Fibroblast of skin of right quadriceps (primary cell): ENCODE measurements at places on chromosomes 4 and X.
A peak's percentile ranks its signal among the peaks of the same experiment; 100 is the strongest.

DNA sequence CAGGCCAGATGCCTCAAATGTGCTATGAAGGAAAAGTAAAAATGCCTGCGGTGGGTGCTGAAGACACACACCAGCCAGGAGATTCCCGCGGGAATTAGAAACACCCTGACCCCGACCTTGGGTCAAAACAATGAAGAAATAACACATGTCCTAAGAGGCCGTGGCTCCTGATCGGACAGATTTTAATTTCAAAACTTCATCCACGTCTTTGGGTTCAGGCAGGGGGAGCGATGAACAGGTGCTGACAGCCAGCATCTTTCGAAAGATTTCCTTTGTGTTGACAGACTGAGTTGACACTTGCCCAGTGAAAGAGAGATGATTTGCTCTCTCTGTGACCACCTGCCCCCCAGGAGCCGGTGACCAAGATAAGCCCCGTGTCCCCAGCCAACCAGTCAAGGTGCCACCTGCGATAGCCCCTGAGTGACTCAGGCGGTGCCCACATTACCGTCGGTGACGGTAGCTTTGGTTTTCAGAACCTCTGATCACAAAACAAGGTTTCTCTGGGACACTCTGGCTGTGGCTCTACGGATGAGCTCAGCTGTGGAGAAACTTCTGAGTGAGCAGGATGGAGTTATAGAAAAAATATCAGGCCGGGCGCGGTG lies 11.0 kb upstream of the IL3RA start:
- no peak for DNase-seq

- peak; percentile 35 for DNase-seq
Observed at GRCh38 chr4:169014586-169014985, 4.5 kb upstream of the CBR4 start.

- DNase-seq, result no peak
Observed at GRCh38 chr4:26751838-26752237, 108.8 kb upstream of the STIM2 start.

DNA sequence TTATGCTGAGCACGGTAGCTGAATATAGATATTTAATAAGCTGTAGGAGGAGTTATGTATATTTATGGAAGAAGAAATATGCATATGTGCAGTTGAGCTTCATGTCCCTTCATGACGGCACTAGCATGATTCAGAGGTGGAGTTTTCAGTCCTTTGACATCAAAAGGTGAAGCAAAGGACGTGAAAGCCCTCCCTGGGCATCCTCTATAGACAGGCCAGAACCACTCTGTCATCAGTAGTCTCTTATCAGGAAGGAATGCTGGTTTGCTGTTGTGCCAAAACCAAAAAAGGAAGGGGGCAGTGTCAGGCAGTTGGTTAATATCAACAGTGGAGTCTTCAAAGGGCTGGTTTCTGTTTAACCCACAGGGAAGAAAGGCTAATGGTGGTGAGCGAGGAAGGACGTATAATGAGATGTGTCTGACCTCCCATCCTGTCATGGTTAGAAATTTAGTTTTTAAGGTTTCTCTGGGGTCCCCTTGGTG lies 23.5 kb upstream of the IL2 start:
- DNase-seq, result peak; percentile 20

- DNase-seq, result no peak
Observed at GRCh38 chr4:74904509-74905065, 28.3 kb upstream of the PARM1 start.

- no peak for DNase-seq
Observed at GRCh38 chr4:139525414-139525813, 30.6 kb downstream of the SETD7 start.

- DNase-seq, result no peak
Observed at GRCh38 chr4:38287101-38287851, 327.1 kb downstream of the PTTG2 start.

DNA sequence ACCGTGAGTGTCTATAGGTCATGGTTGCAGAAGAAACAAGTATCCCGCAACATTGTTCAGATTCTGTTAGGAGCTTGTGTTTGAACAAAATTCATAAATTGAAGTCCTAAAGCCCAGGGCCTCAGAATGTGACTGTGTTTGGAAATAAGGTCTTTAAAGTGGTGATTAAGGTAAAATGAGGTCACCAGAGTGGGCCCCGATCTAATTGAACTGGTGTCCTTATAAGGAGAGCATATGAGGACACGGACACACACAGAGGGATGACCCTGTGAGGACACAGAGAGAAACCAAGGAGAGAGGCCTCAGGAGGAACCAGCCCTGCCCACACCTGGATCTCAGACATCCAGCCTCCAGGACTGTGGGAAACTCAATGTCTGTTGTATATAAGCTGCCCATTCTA lies 76.9 kb downstream of the DHRSX start:
- DNase-seq, result no peak

DNA sequence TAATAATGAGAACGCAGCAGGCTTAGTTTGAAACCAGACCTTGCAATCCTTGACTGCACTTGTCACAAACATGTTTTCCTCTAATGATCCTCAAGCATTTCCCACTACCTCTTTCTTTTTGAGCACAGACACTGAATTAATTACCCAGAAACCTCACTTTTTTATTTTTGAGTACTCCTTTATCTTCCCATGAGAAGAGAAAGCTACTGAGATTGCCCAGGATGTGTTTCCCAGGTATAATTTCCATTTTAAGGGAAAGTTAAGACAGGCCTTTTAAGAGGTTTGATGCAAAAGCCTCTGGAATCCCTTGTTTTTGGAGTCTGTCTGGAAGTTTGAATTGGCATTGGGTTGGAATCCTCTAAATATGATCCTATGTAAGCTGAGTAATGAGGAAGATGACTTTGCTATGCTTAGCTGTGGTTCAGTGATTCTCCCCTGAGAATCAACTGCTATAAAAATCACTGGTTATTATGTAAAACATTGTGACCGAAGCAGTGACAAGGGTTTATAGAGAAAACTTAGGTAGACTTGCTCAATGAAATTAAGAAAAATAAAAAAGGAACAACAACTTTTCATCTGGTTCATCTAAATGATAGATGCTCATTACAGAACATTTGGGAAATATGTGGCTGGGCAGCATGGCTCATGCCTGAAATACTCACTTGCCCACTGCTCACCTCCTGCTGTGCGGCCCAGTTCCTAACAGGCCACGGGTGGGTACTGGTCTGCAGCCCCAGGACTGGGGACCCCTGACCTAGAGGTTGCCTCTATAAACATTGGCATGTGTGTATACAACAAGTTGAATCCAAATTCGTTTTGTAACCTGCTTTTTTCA lies 10.8 kb upstream of the RHOH start:
- DNase-seq, result peak; percentile 62

- DNase-seq, result no peak
Observed at GRCh38 chrX:136318895-136319597, 18.3 kb downstream of the ADGRG4 start.

DNA sequence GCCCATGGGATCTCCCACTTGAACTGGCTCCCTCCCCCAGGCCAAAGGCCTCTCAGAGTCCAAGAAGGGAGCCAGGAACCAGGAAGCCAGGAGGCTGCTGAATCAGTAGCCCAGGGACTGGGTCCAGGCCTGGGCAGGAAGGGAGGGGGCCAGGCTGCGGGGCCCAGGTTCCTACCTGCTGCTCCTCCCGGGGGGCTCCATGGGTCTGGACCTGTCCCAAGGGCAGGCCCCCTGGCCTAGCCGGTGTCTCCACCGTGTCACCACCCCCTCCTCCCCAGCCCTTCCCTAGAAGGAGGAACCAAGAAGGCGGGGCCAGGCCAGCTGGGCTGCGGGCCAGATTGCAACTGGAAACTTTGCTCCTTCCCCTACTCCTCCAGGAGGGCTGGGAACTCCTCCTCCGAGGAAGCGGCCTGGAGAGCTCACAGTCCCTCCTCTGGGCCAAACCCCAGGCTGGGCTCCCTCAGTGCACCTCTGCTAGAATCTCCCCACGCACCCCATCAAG lies at the start of gene IQSEC2:
Gene IQSEC2, minus strand, starts transcription at position 264 of the 502 bp plus-strand sequence.
- peak; percentile 79 for DNase-seq

DNA sequence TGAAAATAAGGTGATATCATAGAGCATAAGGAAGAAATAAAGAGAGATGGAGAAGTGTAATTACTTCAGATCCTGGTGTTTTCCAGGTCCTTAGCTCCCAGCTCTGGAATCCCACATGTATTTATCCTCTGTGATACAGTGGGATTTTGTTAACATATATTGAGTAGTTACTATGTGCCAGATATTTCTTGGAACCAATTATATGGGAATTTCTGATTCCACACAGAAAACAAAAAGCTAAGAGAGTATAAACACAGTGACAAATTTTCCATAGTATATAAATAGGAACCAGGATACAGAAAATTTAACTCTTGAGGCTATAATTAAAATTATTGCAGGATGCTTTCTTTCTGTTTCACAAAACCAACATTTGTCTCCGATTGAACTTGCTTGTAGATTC lies 1067.5 kb downstream of the PCDH7 start:
- DNase-seq, result no peak

- no peak for DNase-seq
Observed at GRCh38 chrX:96843566-96843965, 40.1 kb upstream of the RPA4 start.

DNA sequence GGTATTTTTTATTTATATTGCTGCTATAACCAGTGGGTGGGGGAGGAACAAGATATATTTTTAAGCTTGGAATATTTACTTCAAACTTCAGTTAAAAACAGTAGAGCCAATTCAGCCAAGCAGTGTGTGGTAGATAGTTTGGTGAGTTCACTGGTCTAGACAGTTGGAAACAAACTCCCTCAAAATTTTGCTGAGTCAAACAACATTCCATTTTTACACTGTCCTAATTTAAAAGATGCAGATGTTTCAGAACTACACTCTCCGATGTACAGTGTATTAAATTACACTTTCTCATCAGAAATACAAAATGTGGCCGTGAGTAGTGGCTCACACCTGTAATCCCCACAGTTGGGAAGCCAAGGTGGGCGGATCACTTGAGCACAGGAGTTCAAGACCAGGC lies 23.3 kb downstream of the PRKX start:
- no peak for DNase-seq

DNA sequence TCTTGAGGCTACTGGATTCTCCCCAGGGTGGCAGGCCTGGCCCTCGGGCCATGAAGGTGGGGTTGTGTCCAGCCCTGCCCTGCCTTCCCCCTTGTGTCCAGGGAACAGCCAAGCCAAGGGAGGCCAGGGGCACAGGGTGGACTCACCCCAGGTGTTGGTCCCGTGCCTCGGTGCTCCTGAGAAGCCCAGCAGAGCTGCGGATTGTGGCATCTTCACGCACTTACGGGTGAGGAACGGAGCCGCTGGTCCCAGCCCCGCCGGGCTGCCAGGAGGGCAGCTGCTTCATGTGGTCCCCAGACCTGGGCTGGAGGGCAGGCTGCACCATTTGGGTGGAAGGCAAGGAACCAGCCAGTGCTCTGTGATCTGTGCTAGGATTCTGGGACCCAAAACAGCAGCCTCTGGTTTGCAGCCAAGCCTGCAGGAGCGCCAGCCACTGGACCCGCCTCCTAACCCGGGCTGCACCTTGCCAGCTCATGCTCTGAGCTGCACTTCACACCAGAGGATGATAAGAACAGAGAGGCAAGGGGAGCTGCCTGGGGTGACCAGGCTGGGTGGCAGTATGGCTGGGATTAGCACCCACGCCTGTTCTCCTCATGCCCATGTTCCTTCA lies 36.1 kb upstream of the HMX1 start:
- DNase-seq, result no peak

GRCh38 chrX:109774706-109775105 lies 41.6 kb upstream of the ACSL4 start:
- DNase-seq, result peak; percentile 74

DNA sequence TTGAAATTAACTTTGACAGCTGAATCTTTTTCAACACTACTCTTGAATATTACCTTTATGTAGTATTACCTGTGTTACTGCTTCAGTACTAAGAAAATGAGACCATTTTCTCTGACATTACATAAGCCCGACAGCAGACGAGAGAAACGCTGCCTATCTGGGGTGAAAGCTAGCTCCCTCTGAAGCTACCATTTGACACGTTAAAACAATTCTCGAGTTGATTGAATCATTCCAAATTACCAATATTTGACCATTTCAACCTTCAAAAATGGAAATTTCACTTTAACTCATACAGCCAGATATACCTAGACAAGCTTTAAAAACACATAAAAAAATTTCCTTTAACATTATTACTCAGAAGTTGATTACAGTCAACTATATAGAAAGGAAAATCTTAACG lies 836 bp downstream of the GPM6A start:
- no peak for DNase-seq

GRCh38 chrX:41705680-41706374 lies 17.1 kb downstream of the GPR34 start:
- no peak for DNase-seq

DNA sequence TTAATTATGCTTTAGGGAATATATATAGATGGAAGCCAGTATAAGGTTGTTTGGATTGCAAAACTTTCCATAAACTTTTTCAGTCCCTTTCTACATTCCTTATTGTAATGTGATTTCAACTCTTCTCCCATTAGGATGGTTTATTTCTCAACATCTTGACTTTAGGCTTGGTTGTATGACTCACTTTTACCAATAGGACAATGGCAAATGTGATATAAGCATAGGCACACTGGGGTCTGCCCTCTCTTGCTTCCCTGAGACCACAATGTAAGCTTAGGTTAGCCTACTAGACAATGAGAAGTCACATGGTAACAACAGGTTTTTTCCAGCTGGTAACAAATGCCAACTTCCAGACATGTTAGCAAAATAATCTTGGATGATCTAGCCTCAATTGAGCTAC lies 163.3 kb upstream of the RBPJ start:
- no peak for DNase-seq

DNA sequence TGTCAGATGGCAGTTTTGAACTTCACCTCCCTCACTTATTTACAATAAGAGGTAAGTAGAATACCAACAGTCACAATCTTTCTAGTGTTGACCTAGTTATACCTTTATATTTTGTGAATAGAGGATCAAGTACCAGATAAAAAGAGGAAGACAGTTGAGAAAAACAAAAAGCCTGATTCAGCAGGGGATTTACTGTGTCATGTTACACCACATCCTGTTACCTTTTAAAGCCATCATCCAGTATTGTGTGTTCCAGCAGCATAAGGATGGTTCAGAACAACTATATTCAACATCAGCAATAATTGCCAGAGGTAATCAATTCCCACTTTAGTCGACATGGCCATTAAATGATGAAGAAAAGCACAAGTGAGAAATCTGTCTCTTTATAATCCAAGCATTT lies 21.3 kb upstream of the CXCL6 start:
- DNase-seq, result no peak

GRCh38 chrX:1231850-1232465 lies 19.5 kb upstream of the CRLF2 start:
- DNase-seq, result no peak

GRCh38 chrX:137051978-137052642 lies 18.3 kb upstream of the GPR101 start:
- peak; percentile 39 for DNase-seq

DNA sequence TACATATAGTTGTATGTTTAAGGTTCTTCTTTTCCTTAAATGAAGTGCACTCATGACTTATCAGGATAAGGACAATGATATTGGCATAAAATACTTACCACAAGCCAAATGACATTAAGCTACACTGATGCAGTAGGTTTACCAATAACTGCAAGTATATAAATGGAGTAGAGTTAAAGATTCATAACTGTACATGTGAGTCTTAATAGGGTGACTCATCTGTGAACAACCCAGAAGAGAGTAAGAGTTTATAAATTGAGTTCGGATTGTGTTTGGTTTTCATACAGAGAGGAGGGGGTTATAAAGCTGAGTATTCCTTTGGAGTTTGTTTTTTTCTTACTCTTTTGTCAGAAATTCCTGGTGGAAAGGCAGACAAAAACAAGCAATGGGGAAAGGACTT lies 144.8 kb downstream of the TLL1 start:
- no peak for DNase-seq
